ENCODE measurements at places on chromosomes 6 and 20.

DNA sequence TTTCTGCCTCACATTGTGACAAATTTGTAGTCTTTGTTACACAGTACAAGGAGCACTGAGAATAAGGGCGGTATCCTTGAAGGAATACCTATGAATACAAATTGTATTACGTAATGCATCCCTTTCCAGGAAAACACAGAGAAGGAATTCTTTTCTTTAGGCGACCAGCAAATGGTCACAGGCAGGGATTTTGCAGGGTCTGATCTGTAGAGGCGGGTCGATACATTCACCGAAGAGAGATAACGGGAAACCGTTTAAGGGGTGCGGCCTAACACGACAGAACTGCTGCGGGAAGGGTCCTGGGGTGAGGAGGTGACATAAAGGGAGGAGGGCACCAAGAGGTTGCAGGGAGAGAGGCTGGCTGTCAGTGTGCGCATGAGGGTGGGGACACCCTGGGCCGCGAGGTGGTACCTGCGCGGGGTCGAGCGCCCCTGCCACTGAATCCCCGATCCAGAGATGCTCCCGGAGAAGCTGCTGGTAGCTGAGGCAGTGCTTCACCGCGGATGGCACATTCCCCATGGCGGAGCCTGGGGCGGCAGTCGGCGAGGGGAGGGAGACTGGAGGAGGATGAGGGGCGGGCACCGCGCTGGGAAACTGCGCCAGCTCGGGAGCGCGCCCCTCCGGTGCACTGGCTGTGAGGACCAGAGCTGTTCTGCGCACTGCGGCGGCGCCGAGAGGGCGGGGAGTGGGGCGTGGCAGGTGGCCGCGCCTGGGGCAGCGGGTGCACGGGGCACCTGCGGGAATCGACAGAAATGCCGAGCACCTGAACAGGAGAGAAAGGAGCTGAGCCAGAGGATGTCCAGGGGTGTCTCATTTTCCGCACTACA lies at the start of gene HMGCLL1:
Gene HMGCLL1, minus strand, starts transcription at position 656 of the 827 bp plus-strand sequence. Its CDS starts 137 bp downstream, at position 519.
- no peak for DNase-seq

GRCh38 chr6:162526960-162527359 lies 200.6 kb downstream of the PRKN start:
- DNase-seq = no peak

- peak; percentile 69 for DNase-seq
These were observed 1.2 kb downstream of the TPD52L1 start for GRCh38 chr6:125154761-125155135.

DNA sequence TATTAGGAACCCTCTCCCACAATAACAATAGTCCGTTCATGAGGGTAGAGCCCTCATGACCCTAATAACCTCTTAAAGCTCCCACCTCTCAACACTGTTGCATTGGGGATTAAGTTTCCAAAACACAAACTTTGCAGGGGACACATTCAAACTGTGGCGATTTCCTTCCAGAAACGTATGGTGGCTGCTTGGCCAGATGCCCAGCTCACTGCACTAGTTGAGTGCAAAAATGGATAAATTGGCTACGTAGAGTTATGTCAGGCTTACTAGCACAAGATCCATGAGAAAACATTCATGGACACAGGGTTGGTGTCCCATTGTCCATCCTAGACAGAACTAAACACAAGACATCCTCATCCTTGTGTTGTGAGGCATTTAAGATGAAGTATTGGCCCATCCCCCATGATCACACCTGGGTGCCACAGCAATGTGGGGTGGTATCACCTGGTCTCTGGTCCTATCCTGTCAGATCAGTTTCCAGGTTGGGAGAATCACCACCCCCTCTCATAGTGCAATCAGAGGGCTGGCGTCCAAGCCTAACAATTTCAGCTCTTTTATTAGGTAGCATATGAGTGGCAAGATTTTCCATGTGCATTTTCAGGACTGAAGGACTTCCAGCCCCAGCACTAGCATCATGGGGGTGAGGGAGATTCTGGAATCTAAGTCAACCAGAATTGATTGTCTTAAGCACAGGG lies 63.4 kb upstream of the ELOVL5 start:
- no peak for DNase-seq

DNA sequence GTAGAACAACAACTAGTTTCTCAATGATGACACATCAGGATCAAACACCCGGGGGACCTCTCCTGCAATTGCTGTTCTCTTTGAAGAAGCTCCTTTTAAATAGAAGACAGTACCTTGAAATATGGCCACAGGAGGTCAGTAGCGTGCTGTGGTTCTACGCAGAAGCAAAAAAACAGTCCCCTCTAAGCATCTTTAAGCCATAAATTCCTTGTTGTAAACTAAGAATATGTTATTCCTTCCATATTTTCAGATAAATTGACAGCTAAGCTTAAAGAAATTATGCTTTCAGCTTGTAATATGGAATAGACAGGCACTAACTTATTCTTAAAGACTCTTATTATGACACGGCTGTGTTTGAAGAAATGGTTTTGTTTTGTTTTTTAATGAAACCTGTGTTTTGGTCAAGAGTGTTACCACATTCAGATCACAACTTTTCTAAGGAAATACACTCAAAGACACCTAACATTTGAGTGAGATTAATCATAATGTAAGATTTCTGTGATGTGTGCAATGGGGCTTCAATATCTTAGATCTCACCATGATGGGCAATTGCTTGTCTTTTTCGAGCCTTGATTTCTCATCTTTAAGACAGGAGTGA lies 49.7 kb upstream of the IL20RA start:
- DNase-seq = peak; percentile 68

GRCh38 chr6:13263669-13264068 lies 64.7 kb downstream of the TBC1D7 start:
- no peak for DNase-seq

DNA sequence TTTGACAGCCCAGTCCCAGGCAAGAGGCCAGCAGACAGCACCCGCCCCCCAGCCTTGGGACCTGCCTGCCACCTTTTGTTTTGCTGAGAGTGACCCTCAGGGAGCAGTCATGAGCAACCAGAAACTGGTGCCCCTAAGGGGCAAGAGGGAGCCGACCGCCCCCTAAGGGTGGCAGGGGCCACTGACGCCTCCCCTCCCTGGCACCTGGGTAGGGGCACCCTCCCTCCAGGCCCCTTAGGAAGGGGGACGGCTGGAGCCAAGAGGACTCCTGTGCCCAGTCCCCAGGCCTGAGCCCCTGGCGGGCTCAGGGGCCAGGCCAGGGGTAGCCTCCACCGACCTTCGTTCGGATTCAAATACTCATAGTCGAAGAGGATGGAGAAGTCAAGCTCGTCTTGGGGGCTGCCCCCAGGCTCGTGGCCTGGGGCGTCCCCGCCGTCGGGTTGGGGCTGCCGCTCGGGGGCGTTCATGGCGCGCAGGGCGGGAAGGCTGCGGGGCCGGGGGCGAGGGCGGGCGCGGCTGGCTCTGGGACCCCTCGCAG lies 417 bp downstream of the NFATC2 start:
- peak; percentile 25 for DNase-seq

- DNase-seq = peak; percentile 10
These were observed 118.9 kb downstream of the QKI start for GRCh38 chr6:163533443-163533842.

- no peak for DNase-seq
These were observed 28.4 kb downstream of the WRNIP1 start for GRCh38 chr6:2793534-2794151.

- DNase-seq = no peak
These were observed 3.7 kb downstream of the MANEA start for GRCh38 chr6:95581073-95581472.

DNA sequence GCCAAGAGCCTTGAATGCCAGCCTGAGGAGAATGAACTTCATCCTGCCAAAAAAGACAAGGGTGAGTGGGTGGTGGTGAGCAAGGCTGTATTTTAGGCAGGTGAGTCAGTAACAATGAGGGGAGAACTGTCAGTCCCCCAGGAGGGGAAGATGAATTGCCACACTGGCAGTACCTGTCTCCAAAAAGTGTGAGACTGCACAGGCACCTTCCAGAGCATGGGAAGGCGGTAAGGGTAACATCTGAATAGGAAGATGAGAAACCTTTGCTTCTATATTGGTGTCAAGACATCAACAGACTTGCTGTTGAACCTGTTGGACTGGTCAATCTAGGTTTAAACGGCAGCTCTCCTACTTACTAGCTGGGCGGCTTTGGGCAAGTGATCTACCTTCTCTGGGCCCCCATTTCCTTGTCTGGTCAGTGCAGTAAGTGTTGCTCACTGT lies 30.9 kb downstream of the STK35 start:
- DNase-seq = no peak

DNA sequence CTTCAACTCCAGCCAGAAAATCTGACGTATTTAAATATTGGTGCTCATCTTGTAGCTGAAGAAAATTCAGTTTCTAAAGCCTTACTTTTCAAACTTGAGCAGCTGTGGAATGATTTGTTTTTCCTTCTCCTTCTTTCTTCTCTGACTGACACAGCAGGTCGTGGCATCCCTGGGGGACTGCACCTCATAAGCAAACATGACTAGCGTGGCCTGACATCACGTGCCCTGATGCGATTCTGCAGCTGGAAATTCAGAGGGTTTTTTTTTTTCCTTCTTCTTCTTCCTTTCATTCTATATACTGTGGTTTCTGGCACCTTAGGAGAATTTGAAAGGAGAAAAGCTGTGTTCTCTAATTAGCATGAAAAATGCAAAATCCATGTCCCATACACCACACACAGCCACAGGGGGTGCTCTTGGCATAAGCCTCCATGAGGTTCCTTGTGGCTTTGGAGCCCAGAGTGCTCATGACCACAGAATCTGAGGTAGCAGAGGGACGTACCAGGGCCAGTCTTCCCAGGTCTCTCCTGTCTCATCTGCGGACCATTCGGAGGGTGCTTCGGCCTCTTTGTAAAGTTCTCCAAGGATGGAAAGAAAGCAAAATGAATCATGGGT lies 258.5 kb upstream of the CDH4 start:
- peak; percentile 10 for DNase-seq

- DNase-seq = no peak
These were observed 2.1 kb downstream of the MAPK13 start for GRCh38 chr6:36132246-36132895.

DNA sequence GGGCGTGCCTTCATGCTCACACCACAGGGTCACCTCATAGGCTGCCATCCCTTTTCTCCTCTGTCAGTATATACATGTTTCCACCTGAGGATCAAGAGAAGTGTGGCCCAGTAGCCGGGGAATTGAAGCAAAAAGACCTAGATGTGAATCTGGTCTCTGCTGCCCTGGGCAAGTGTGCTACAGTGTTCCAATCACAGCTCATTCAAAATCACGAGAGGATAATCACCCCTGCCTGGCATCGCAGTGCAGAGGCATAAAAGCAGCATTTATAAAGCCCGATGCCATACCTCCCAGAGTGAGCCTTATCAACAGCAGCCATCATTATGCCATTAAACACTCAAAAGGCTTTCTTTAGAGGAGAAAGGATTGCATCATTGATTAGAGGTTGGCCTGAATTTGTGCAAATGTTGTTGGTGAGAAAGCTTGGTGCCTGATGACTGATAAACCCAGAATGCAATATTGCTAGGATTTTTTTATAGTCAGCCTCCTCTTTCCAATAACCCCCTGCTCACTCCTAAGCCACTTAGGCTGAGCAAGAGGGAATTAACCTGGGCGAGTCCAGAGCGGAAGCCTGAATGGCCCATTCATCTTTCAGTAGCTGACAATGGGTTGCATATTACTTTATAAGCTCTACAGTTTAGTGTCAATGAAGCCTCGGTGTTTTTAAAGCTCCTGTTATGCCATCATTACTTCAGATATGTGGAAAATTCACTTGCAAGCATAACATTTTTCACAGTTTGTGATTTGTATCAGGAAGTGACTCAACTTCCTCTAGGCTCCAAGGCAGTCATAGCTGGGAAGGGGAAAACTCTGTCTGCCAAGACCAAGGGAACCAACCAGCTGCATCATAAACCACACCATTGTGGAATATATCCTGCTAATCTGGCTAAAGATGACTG lies 92.5 kb upstream of the NXT1 start:
- DNase-seq = no peak

- DNase-seq = no peak
These were observed 30.4 kb downstream of the SYNJ2 start for GRCh38 chr6:158011980-158012566.

DNA sequence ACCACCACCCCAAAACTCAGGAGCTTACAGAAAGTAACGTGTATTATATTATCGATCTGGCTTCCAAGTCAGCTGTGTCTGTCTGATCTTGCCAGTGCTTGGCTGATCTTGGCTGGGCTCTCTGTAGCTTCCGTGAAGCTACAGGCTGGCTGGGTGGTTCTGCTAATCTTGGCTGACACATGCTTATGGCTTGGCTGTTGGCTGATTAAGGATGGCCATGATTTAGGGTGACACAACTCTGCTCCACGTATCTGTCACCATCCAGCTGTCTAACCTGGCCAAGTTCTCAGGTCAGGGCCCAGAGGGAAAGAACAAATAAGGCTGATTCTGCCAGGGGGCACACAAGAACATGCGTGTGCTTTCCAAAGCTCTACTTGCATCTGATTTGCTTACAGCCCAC lies 64.7 kb upstream of the PRL start:
- no peak for DNase-seq

- peak; percentile 84 for DNase-seq
These were observed 174.7 kb downstream of the TMEM242 start for GRCh38 chr6:157148391-157149323.

- DNase-seq = no peak
These were observed 181.4 kb downstream of the GMPR start for GRCh38 chr6:16419636-16420336.

- no peak for DNase-seq
These were observed 188.6 kb downstream of the ZDHHC14 start for GRCh38 chr6:157569543-157569942.

DNA sequence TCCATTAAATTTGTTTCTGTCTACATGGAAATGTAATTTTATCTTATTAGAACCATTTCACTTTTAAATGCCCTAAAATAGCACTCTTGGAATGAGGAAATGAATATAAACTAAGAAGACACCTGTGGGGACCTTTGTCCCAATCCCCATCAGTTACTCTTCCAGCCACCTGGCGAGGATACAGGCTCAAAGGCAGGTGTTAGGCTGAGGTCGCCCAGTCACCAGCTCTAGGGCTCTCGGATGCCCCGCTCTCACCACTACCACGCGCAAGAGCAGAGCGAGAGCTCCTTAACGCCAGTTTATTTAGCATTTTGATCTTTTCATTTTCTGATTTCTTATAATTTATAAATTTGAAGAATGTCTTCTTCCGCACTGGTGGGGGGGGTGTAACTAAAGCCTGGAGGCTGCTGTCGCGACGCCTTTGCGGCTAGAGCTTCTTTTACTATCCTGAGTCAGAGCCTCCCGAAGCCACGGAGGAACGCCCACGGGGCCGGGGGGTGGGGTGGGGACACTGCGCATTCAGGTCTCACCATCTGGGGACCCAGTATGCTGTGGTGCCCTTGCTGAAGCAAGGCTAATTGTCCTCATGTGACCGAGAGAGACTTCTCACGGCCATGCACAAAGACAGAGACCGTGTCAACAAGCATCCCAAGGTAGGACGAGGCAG lies 38.7 kb upstream of the AFDN start:
- no peak for DNase-seq

- no peak for DNase-seq
These were observed 487.6 kb upstream of the FLRT3 start for GRCh38 chr20:14824996-14825395.
